Fibroblast of upper back skin (primary cell): ENCODE measurements at places on chromosomes 16 and 17.
A peak's percentile ranks its signal among the peaks of the same experiment; 100 is the strongest.

- no peak for DNase-seq
Measured at GRCh38 chr16:78584213-78584860, 484.9 kb downstream of the WWOX start.

- no peak for DNase-seq
Measured at GRCh38 chr16:4101421-4102219, 14.6 kb downstream of the ADCY9 start.

GRCh38 chr17:74427048-74427762 is 4.7 kb upstream of the GPRC5C start:
- no peak for DNase-seq

- DNase-seq = no peak
Measured at GRCh38 chr17:78940258-78940657, 15.1 kb upstream of the TIMP2 start.

DNA sequence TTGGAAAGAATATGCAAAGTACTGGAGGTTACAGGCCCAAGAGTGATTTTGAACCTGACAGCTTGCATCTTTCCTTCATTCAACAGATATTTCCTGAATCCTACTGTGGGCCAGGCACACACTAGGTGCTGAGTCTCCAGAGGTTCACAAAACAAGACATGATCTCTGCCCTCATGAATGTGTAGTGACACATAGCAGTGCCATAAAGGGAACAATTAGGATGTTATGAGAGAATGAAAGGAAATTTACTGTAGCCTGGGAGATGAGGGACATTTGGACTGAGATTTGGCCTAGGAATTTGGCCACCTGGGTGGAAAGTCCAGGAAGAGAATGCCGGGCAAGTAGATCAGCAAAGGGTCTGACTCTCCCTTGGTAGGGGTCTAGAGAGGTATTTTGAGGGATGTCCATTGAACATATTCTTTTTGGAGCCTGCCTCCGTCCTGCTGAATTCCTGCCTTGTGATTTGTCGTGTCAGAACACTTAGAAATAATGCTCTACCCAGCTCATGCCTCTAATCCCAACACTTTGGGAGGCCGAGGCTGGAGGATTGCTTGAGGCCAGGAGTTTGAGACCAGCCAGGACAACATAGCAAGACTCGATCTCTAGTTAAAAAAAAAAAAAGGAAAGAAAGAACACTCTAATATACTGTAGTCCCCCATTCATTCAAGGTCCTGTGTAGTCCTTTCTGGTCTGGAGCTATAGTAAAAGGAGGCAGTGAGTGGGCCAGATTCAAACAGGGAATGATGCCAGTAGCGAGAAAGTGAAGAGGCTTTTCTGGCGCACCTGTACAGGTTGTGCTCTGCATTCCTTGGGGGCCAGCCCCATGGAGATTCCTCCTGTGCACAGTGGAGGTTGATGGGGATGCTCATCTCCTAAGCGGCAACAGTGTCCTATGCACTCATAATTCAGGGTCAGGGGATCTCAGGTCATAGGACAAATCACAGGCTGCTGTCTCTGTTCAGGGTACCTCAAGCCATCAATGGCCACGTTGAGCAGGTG is 90.6 kb upstream of the CLEC18A start:
- no peak for DNase-seq

DNA sequence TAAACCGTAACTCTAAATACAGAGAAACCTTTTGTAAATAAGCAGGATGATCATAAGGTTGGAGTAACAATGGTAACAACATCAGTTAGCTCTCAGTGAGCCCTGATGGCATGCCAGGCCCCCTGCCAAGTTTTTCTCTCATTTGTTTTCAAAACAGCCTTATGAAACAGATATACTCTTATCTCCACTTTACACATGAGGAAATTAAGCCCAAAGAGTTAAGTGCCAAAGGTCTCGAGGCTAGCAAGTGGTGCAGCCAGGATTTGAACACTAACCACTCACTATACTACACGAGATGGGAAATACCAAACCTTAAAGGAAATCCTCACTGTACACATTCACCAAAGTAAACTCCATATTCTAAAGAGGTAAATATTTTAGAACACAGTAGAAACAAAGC is 15.0 kb downstream of the USP31 start:
- DNase-seq = no peak

DNA sequence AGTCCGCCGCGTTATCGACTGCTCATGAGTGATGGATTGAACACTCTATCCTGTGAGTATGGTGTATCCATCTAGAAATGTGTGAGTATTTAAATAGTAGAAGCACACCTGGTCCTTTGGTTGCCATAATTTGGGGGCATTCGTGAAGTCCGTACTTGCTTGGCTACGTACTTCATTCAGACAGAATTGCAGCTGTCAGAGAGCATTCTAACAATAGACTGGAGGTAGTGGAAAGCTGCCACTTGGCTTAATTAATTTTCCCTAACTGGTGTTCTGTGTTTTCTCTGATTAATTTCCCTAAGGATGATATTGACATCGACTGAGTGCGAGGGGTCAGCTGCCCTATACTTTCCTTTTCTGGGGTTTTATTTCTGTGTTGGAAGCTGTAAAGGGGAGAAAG is 14.1 kb downstream of the RPA1 start:
- no peak for DNase-seq

GRCh38 chr16:59259950-59260319 is 525.8 kb upstream of the GOT2 start:
- DNase-seq = peak; percentile 10

DNA sequence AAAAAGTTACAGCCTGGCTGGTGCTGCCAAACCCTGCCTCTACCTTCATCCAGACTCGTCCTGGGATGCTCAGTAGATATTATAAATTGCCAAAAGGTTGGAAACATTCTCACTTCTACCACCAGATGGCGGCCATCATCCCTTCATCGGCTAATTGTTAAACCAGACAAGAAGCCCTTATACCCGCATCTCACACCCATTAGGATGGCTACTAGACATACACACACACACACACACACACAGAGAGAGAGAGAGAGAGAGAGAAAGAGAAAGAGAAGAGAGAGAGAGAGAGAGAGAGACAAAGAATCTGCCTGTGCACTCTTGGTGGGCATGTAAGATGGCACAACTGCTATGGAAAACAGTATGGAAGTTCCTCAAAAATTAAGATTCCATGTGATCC is 15.0 kb upstream of the SCIMP start:
- DNase-seq = peak; percentile 82

DNA sequence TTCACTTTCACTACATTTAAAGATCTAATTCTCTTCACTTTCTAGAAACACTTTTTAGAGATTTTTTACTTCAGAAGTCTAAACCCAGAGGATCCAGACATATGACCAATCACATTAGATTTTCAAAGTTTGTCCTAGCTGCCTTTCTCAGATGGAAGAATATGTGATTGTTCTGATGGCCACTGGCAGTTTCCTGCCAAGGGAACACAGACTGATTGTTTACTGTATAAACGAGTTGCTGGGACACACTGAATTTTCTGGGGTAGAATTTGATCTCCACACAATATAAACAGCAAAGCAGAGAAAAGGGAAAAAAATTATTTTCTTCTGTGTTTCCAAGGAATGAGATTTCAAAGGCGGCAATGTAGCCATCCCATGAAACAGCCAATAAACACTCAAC is 480.0 kb downstream of the TOX3 start:
- no peak for DNase-seq

- no peak for DNase-seq
Measured at GRCh38 chr16:82601989-82602640, 24.7 kb upstream of the CDH13 start.

GRCh38 chr16:50079397-50080140 is 13.8 kb downstream of the HEATR3 start:
- no peak for DNase-seq

- no peak for DNase-seq
Measured at GRCh38 chr16:3057181-3058138, 8.0 kb upstream of the IL32 start.

DNA sequence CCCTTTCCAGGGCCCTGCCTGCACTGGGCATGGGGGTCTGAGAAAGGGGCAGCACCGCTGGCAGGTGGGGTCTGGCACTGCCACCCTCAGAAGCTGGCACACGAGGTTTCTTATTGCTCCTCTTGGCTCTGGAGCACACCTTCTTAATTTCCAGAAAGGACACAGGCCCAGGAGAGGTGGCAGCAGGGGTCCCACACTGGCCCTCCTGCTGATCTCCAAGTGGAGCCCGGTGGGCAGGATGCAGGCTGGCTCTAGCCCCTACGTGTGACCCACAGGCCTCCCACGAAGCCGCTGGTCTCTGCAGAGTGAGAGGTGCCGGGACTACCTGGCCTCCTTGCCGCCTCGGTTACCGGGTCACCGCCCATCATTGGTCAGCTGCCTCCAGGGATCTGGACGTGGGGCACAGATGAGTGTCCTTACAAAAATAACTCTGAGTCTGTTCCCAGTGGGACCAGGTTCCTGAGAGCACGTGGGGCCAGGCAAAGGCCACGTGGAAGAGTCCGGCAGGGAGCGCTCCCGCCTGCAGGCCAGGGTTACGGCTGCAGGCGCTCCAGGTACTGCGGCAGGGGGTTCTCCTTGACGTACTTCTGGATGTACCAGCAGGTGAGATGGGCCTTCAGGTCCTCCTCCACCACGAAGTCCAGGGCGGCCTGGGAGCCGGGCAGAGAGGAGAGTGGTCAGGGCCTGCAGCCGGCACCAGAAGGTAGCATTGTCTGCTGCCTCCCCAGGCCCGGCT is 10.3 kb downstream of the NATD1 start:
- DNase-seq = no peak

DNA sequence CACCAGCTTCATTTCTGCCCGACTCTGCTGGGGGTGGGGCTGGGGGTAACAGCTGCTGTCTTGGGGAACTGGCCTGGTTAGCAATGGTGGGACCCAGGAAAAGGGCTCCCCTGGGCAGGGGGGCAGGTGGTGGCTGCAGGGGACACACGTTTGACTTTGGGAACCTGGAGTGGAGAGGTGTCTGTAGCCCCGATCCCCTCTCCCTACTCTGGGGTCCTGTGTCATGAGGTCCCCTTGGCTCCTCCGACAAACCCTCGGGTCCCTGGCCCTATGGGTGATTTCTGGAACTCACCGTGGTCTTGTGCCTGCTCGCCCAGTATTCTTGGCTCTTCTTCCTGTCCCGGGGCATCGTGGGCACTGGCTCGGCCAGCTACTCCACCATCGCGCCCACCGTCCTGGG is 12.0 kb downstream of the SPNS3 start:
- no peak for DNase-seq

GRCh38 chr17:40322358-40323315 is 13.7 kb downstream of the RARA start:
- DNase-seq = peak; percentile 79

GRCh38 chr16:31713945-31714902 is 159.4 kb upstream of the ZNF267 start:
- no peak for DNase-seq

DNA sequence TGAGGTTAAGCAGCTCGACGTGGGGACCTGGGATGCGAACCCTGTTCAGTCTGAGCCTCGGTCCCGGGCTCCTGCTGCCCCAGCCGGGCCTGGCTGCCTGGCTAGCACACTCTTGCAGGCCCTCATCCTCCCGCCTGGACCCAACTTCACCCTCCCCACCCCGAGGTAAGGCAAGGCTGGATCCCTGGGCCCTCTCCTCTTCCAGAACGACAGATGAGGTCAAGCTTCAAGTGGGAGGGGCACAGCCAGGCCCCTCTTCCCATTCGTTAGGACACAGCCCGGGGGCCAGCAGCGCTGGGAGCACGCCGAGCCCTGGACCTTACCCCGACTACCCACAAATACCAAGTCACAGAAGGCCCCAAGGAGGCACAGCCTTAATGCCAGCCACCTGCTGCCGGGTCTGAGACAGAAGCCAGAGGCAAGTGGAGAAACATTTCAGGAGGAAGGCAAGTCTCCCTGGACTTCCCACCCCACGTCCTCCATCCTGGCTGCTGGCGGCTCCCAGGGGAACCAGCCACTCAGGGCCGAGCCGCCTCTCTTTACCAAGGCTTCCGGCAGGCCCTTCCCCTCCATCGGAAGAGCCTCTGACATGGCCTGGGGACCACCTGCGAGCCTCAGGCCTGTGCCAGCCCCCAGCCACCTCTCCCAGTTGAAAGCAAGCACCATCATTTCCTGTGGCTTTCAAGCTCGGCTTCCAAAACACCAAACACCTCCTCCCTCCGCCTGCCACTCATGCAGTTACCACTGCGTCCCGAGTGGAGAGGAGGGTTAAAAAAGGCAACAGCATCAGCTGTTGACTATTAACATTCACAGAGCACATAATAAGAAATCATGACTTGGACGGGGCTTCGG is 59.9 kb downstream of the RPH3AL start:
- DNase-seq = no peak

GRCh38 chr17:82086941-82087906 is 10.8 kb downstream of the FASN start:
- DNase-seq = no peak

GRCh38 chr16:1786242-1787055 is 3.7 kb downstream of the NUBP2 start:
- no peak for DNase-seq

DNA sequence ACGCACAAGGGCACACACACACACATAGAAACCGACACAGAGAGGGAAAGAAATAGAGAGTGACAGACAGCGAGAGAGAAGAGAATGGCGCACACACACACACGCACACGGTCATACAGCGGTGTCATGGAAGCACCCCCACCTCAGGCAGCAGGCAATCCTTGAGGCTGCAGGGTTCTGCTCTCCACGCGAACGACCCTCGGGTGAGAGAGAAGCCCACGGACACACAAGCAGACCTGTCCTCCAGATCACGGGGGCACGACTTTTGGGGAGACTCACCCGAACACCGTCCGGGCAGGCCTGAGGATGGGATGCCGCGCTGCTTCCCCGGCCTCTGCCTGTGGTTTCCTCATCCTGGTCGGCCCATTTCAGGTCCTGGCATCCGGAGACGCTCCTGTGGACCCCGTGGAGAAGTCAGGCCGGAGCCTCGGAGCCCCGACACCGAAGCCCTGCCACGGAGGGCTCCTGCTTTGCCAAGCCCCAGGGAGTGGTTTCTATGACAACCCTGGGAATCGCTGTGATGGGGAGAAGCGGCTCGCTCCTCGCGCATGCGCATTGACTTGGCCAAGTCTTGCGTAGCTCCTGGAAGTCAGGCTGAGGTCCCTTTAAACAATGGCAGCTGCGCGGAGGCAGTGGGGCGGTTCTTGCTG is 118.2 kb upstream of the KCNJ18 start:
- DNase-seq = peak; percentile 82

DNA sequence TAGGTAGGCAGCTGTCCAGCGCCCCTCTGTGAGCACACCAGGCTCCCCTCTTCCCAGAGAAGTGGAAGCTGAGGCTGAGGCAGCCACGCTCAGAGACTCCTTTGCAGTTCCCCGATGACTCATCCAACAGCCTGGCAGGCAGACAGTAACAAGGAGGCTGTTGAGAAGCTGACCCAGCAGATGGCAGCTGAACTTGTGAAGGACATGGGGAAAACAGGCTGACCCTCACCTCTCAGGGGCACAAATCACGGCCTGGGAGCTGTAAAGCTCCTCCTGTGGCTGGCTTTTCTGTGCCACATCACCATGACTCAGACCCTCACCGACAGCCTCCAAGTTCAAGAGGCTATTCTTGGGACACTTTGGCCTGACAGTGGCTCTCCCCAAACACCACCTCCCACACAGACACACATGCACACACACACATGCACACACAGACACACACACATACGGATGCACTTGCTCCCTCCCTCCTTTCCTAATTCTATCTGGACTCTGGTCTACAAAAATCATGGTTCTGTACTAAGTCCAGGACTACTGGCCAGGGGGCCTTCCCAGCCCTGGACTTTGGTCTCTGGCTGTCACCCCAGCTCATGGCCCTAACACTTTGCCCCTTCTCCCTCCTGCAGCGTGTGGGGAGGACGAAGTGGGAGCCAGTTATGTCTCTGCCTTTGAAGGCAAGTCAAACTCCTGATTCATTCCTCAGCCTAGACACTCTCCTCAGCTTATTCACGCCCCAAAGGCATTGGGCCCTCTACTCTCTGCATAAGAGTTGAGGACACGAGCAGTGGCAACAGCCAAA is 23.2 kb downstream of the MAP3K14 start:
- peak; percentile 86 for DNase-seq

GRCh38 chr17:69117855-69118784 is 23.6 kb downstream of the ABCA6 start:
- DNase-seq = no peak
